Suppressor macrophage treated with lipopolysaccharide for 1 hour (primary cell): ENCODE measurements at places on chromosomes 2 and 18.
A peak's percentile ranks its signal among the peaks of the same experiment; 100 is the strongest.

- DNase-seq, result no peak
Measured at GRCh38 chr18:42564761-42565160, 550.7 kb downstream of the RIT2 start.

DNA sequence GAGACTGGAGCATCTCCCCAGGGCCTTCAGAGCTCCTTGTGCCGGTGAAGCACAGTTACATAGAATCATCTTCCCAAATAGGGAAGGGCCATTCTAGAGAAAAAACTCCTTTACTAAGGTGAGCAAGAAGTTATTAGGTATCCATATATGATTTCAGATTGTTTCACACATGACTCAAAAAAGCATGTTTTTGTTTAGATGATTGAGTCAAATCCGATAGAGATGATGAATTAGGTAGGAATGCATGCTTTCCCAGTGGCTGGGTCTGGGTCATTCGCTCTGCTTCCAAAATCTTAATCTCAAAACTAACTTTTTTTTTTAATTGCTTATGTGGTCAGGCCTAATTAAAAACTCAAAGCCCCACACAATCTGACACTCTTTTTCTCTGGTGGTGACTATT, 3.8 kb downstream of the NT5C1B start:
- DNase-seq, result no peak

DNA sequence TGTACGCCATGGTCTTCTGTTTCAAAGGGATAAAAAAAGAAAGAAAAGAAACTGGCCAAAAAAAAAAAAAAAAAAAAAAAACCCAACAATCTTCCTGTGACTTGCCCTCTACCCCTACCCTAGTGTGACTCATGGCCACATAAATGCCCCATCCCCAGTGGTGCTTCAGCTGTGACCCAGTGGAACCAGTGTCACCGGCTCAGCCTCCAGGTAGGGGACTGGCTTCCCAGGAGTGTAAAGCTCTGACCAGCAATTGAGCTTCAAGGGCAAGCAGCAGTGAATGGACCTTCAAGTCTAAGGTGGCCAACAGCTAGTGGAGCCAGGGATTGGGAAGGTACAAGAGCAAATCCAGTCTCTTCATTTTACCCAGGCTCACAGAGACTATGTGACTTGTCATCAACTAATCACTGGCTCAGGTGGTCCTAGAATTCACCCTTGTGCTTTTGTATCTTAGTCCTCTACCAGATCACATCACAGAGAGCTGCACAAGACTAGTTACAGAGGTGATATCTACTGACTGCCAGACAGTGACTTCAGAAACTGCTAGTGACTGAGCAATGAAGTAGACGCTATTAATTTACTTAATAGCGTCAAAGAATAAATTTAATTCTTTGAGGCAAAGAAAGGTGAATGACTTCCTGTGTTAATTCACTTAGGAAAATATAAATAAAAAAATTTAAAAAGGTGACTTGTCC, 1.3 kb upstream of the TGFBRAP1 start:
- DNase-seq, result no peak

DNA sequence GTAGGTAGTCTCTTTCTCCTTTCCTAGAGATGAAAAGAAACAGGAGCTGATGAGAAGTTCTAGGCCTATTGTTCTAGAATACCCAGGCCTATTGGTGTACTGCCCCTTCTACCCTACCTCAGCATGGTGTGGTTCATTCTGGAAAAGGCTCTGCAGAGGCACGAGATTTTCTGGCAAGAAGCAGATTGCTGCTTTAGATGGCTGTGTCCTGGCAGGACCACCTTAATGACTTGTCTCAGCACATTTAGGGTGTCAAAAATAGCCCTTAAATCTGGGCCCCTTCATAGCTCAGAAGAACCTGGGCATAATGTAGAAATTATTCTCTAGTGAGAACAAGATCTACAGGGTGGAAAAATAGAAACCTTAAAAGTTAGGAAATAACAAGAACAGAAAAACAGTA, 87.9 kb downstream of the BCL2L11 start:
- DNase-seq, result no peak

GRCh38 chr2:151576080-151576479, 158.2 kb downstream of the NEB start:
- no peak for DNase-seq

- DNase-seq, result no peak
Measured at GRCh38 chr2:98514096-98514639, 69.5 kb downstream of the INPP4A start.

GRCh38 chr2:139492131-139492680, 712.0 kb upstream of the NXPH2 start:
- DNase-seq, result no peak

DNA sequence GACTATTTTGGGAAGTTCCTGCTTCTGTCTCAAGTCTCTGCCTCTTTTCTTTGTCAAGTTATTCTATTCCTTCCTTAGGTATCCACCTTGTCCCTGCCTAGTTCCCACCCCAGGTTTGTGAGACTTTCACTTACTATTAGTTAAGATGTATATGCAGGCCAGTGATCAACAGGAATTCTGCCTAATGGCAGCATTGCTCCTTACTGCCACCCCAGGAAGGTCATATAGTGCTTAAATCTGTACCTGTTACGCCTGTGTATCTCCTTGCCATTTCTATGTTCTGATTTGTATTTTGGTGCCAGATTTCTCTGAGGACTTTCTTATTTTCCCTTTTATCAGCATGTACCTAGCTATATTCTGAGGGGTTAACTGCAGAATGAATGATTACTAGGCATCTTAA, 746.0 kb upstream of the TMEFF2 start:
- no peak for DNase-seq

DNA sequence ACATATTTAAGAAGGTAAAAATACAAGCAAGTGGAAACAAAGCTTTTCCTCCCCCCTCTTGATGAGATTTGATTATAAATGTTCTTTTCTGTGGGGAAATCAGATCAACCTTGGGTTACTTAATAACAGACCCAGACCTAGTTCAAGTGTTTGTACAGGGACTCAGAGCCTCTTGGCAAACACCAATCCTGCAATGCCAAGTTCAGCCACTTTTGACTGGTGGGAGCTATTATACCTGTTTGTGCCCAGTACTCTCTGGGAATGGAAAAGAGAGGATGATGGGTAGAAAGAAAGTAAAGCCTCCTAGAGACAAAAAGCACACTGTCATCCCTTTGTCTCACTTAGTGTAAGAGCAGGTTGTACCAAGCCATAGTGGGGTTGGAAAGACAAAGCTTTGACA, 63.8 kb upstream of the EPHA4 start:
- no peak for DNase-seq

- DNase-seq, result no peak
Measured at GRCh38 chr2:15158100-15158499, 403.0 kb downstream of the NBAS start.

GRCh38 chr2:230225486-230225885, at the start of gene SP140:
Gene SP140, plus strand, starts transcription at chr2:230225736. Its CDS starts 109 bp downstream, at chr2:230225845.
- peak; percentile 89 for DNase-seq

GRCh38 chr18:62721839-62722795, 6.8 kb downstream of the PHLPP1 start:
- no peak for DNase-seq

DNA sequence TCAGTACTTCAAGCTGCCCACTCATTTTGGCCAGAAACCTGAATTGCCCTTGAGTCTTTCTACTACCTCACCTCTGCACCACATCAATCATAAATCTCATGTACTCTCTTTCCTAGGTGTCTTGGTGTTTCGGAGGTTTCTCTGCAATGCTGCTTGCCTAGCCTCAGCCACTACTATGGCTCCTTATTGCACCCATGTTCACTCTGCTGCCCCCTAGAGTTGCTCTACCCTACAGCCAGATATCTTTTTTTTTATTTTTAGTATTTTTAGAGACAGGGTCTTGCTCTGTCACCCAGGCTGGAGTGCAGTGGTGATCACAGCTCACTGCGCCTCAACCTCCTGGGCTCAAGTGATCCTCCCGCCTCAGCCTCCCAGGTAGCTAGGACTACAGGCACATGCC, 413.0 kb downstream of the PTPRM start:
- no peak for DNase-seq

GRCh38 chr2:222909286-222909685, 48.5 kb downstream of the ACSL3 start:
- DNase-seq, result no peak
